Cortex of kidney (tissue), 1 donor: ENCODE measurements at places on chromosomes 3 and 15.

GRCh38 chr3:71389911-71390573, 193.5 kb downstream of the FOXP1 start:
- no peak for DNase-seq

DNA sequence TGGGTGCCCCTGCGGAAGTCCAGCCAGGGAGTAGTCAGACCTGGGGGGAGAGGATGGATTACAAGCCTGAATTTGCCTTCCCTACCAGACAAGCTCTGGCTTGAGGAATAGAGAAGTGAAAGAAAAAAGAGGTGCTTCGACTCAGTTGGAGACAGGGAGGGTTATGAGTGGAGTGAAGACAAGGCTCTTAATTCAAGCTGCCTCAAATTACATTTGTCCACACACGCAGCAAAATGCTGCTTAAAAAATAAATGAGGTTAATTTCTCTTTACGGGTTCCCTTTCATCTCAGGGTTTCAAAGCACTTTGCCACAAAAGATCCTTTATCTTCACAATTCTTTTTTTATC, 49.0 kb upstream of the SLC4A7 start:
- DNase-seq: no peak

GRCh38 chr15:96629511-96629910, 299.0 kb downstream of the NR2F2 start:
- DNase-seq: no peak

DNA sequence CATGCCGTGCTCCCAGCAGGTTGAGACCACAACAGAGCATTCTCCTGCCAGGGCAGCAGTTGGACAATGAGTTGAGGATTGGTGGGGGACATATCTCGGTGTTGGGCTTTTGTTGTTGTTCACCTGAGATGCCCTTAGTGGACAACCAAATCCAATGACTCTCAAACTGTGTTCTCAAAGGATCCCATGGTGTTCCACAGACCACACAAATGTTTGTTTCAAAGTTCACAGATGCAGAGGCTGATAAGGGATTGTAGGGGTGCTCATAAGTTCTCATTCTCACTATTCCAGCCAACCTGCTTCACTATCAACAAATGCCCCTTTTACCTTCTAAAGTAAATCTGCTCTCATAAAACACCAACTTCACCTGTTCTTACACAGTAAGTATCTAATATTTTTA, 159.9 kb downstream of the OSBPL10 start:
- no peak for DNase-seq

DNA sequence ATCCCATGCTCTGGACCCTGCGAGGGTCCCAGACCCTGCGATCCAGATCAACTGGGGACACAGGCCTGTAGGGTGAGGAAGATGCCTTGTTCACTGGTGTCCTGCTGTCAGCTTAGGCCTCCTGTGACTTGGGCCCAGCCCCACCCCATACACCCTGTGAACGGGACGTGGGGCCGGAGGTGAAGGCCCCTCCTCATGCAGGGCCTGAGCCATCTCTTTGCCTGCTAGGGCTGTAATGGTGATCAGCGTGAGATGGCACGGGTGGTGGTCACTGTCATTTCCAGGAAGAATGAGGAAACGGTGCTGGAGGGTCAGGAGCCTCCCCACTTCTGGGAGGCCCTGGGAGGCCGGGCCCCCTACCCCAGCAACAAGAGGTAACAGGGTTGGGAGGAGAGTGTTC, 12.4 kb downstream of the VILL start:
- DNase-seq: no peak

GRCh38 chr3:149883134-149883533, 70.1 kb downstream of the RNF13 start:
- no peak for DNase-seq

DNA sequence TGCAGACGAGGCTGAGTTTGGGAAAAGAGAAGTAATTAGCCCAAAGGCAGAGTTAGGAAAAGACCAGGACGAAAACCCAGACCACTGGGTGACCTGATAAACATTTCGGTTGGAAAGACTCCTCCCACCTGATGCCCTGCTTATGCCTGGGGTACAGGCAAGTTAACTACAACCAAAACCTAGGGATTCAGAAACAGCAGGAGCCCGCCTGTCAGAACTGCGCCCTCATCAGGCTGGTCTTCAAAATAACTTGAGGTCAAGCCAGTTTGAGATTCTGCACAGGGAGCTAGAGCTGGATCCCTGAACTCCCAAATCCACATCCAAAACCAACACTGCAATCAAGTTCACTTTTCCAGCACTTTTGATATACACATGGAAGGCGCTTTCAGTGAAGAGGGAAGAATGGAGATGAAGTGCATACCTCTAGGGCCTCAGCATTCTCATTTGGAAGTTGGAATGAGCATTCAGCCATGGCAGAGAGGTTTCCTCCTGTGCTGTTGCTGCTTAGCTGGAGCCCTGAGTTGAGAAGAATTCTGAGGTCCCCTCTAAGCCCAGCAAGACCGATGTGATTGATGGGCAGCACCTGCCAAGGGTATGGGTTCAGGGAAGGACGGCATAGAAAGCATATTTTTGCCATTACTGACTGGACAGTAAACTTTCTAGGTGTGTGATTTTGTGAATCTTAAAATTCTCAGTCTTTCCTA, 11.6 kb downstream of the TSEN2 start:
- DNase-seq: no peak

DNA sequence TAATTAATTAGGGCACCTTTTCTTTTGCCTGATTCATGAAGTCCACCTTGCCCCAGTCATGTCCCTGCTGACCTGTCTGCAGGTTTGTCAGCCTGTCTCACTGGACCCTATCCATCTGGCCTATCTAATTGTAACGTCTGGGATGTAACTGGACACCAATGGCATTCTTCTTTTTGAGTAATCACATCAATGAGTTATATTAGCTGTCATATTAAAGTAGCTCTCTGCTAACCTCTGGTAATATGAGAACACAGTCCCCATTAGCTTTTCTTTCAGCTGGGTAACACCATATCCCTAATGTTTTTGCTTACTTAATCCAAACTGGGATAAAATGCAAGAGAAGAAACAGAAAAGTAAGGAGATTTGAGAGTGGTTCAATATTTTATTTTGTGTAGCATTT, 166.2 kb upstream of the VEPH1 start:
- no peak for DNase-seq

GRCh38 chr3:106720510-106720909, 656.7 kb upstream of the CCDC54 start:
- DNase-seq: no peak
